ENCODE measurements at places on chromosomes 2 and 18.
A peak's percentile ranks its signal among the peaks of the same experiment; 100 is the strongest.

DNA sequence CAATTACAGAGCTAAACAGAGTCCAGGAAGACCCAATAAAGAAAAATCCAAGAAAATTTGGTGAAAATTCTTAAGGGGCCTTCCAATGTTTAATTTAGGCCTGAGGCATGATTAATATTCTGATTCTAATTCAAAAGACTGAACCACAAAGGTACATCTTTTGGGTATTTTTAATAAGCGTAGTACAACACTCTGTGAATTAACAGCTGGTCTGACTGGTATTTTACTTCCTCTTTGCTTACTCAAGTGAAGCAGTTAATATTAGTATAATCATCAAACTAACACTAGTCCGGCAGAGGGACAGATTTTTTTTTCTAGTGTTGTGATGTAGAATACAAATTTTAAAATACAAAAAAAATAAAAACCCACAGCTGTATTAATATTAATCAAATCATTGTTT is 652.9 kb downstream of the NR4A2 start:
- DNase-seq = no peak

- peak; percentile 49 for DNase-seq
Measured at GRCh38 chr2:12488352-12489318, 228.1 kb upstream of the TRIB2 start.

DNA sequence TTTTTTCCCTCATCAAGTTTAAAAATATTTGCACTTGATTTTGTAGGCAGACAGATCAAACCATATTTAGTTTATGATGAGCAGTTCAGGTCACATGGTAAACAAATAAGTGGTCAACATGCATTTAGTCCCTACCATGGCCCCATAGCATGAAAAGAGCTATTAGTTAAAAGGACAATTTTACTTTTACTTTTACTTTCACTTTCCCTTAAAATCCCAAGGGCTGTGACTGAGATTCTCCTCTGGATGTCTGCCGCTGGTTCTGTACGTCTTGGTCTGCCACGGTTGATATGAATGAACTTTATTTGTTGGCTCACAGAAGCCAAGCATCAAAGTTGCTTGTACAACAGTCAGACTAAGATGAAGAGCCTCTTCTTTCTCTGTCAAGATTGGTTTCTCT is 626.2 kb upstream of the CDH7 start:
- no peak for DNase-seq

DNA sequence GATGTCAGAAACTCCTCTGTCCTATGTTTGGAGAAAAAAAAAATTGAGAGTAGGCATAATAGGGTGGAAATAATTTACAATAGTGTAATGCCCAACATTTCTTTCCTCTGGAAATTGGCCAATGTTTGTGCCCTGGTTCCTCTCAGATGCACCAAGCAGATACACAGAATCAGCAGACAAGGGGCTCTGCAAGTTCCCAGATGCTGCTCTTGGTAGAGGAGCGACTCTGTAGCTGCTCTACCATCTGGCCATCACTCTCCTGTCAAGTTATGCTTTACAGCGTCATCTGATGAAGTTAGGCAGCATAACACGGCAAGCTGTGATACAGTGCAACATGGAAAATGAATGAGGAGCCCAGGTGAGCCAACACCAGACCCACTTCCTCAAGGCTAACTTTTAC is 1.6 kb downstream of the DYTN start:
- DNase-seq = peak; percentile 40

GRCh38 chr18:76463872-76464271 is 31.2 kb downstream of the ZNF516 start:
- no peak for DNase-seq

GRCh38 chr2:169069341-169069740 is at the start of gene DHRS9:
DHRS9 (plus strand) TSS chr2:169069563; CDS start chr2:169081582, 12,019 bp downstream.
- no peak for DNase-seq

- DNase-seq = no peak
Measured at GRCh38 chr2:173353556-173353955, 1.1 kb upstream of the CDCA7 start.

DNA sequence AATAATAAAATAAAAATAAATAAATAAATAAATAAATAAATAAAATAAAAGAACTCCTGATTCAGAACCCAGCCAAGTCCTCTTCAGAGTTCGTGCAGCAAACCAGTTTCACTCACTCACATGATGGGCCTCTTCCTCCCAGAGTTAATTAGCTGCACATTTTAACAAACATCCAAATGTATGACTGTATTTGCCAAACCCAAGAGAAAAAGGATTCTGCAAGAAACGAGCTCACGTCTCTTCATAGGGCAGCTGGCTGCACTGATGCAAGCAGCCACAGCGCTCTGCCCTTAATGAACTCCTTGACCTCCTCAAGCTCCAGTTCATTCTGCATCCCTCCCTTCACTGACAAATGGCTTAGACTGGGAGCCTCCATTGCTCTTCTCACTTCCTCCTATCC is 55.1 kb downstream of the MREG start:
- no peak for DNase-seq

DNA sequence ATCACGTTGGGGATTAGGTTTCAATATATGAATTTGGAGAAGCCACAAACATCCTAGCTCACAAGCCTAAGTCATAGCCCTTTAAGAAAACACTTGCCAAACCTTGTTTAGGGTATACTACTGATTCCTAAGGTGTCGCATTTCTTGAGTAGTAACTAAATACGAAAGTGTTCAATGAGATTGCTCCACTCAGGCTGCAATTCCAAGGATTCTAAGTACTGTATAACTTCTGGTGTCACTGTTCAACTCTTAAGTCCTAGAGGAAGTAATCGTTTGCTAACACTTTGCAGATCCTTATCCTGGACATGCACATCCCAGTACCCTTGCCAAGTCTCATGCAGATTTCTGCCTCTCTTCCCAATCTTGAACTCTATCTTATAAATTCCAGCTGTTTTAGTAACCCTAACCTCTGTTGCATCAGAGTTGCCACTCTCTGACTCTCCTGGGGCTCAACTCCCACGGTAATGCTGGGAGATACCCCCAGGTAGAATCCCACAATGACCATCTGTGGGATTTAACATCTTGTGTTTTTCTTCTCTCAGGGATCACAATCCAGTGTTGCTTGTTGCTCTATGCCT is 122.4 kb downstream of the HIBCH start:
- DNase-seq = no peak

DNA sequence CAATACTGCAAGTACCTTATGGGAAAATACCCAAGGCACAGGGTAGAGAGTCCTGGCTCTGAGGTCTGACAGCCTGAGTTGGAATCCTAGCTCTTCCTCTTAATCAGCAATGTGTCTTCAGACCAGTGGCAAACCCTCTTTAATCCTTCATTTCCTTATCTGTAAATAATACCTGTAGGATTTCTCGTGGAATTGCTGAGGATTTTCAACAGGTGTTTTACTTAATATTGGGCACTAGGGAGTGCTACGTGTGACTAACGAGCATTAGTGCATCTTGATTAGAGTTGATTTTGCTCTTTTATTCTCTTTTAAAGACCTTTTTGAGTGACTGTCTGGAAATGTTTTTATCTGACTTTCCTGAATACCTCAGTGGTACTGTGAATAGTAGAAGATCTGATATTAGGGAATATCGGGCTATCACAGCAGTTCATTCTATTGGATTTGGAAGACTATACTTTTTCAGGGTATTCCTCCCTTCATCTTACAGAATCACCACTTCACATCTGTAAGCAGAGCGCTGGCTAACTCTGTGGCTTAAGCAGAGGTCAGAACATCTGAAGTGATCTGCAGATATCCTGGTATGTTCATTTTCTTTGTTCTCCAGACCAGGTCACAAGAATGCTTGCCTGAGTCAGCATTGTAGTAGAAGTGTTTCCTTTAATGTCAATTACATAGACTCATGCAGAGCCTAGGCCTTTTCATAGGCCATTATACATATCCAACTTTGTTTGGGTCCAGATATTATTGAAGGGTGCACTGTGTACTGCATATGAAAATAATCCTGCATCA is 49.1 kb downstream of the ARHGAP28 start:
- DNase-seq = no peak

DNA sequence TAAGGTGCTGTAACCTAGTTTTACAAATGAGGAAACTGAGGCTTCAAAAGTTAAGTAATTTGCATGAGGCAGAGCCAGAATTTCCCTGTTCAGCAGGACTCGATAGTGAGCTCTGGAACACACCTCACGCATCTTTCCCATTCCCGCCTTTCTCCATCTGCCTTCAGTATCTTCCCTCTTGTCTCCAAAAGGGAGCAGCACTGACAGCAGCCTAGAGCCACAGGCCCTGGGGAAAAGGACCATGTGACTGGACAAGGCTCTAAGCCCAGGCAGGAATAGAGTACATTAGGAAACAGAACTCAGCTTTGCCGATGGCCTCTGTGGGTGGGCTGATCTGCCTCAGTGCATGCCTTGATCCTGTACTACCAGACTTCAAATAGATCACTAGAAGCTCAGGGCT is 21.5 kb downstream of the GPR155 start:
- DNase-seq = peak; percentile 61

DNA sequence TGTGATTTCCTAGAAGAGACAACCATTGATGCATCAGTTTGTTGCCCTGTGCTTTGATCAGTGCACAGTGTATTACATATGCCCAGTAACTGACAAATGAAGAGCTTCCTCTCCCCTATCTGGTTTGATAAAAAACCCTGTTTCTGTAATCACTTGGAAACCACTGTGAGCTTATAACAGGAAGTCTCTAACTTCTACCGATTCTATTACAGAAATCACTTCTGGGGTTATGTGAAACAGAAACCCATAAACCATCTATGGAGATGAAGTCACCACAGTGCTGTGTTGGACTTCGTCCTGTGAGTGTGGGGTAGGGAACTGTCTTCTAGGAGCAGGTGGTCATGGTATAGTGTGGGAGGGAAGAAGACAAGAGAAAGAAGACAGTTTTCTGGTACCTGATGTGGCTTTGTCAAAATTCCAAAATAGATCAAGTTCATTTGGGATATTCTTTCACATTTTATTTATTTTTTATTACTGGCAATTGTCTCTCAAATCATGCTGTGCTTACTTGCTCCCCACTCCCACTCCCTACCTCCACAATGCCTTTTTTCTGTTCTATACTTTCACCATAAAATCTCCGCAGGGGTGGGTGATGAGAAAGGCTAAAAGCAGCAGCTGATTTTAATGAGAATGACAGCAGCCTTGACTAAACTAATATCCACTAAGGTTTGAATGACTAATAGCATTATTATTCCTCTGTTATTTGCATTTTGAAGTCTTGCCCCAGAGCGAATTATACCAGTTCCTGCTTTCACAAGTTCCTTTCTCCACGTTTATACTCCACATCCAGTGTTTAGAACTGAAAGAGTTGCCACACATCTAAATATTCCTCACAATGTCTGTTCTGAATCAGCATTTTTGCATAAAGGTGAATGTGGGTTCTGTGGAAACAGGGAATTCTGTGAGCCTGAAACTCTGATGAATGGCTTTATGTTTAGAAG is 41.7 kb upstream of the RND3 start:
- no peak for DNase-seq

GRCh38 chr2:126913329-126913728 is 14.6 kb downstream of the TEX51 start:
- DNase-seq = no peak

- no peak for DNase-seq
Measured at GRCh38 chr2:172435606-172435911, 8.2 kb downstream of the ITGA6 start.

GRCh38 chr2:133303150-133303549 is 265.1 kb downstream of the NCKAP5 start:
- no peak for DNase-seq

DNA sequence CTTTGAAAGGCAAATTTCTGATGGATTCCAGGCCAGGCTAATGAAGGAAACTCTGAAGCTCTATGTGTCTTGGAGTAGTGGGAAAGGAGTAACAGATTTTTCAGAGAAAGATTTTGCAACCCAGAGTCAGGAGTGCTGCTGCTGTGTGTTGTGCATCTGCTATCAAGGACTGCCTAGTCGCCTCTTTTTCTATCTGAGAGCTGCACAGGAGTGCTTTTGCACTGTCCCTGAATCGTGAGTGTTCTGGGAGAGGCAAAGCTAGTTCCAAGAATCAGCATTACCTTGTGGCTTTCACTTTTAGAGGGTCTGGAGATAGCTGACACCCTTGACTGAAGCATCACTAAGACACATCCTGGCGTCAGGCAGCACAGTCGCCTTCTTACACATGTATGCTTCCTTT is 336.4 kb downstream of the PARD3B start:
- DNase-seq = peak; percentile 38

DNA sequence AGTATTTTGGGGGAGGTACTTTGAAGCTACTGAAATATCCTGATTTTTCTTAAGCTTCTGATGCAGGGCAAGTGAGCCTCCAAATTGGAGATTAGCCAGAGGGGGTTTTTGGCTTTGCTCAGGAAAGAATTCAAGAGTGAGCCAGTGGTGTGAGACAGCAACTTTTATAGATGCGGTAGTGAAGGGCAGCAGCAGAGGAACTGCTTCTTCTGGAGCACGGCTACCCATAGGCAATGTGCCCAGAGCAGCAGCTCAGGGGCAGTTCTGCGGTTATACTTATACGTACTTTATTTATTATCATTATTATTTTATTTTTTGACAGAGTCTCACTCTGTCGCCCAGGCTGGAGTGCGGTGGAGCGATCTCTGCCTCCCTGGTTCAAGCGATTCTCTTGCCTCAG is 19.8 kb upstream of the NT5DC4 start:
- DNase-seq = no peak

- no peak for DNase-seq
Measured at GRCh38 chr2:215540658-215541057, 104.8 kb upstream of the FN1 start.

- no peak for DNase-seq
Measured at GRCh38 chr2:60414495-60415138, 138.8 kb downstream of the BCL11A start.

- DNase-seq = no peak
Measured at GRCh38 chr2:203802342-203803052, 65.1 kb upstream of the CTLA4 start.

GRCh38 chr2:35787302-35788031 is 568.1 kb upstream of the CRIM1 start:
- DNase-seq = no peak

GRCh38 chr2:26915316-26915715 is 55.1 kb upstream of the MAPRE3 start:
- DNase-seq = no peak

DNA sequence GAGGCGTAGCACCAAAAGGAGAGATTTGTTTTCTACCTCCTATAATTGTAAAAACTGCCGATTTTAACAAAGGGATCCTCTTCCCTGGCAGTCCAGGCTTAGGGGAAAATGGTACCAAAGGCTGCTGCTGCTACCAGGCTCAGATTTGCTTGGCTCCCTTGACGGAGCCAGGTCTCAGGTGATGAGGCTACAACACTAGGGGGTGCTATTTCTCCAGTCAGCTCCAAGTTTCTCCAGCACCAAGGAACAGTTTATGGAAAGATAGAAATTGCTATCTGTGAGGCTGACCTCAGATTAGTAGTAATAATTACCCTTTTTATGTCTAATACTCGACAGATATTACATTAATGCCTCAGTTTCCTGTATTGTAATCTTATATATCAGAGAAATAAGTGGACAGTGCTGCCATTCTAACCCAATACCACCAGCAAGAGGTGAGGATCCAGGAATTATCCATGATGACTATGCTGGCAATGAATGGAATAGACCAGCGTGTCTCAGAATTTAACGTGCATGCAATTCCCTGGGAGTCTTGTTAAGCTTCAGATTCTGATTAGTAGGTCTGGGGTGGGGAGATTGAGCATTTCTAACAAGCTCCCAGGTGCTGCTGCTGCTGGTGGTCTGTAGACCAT is 111.3 kb downstream of the ESCO1 start:
- DNase-seq = peak; percentile 30

- no peak for DNase-seq
Measured at GRCh38 chr18:59990121-59990823, 90.5 kb downstream of the PMAIP1 start.

- no peak for DNase-seq
Measured at GRCh38 chr2:241584436-241584835, 25.9 kb downstream of the BOK start.

- DNase-seq = no peak
Measured at GRCh38 chr2:39455826-39456225, 18.7 kb upstream of the MAP4K3 start.

GRCh38 chr2:98903064-98903355 is 33.0 kb downstream of the CRACDL start:
- no peak for DNase-seq
